ENCODE measurements at places on chromosomes 12 and 14. TPM values are rescaled to one million over a fixed set of nuclear protein-coding genes. Genes with fewer than 3 reads are reported as not detected.
A peak's percentile ranks its signal among the peaks of the same experiment; 100 is the strongest.

ZDHHC22 gene
- total RNA-seq, result 0.49 TPM

CHGA gene
- total RNA-seq, result 3.9 TPM

TAS2R42 gene
- not detected for total RNA-seq

RNASE12 gene
- total RNA-seq, result not detected

AKAP5 gene
- 0.81 TPM for total RNA-seq

GOLGA5 gene
- total RNA-seq, result 31.8 TPM

- H3K27me3 ChIP-seq, result no peaks in the 10 kb centered on the region
- no peak for DNase-seq
- H3K4me1 ChIP-seq, result no peaks in the 10 kb centered on the region
- H3K27ac ChIP-seq, result no peak overlapping the region
- no peaks in the 10 kb centered on the region for H3K36me3 ChIP-seq
These were observed 448.5 kb downstream of the PDZRN4 start for GRCh38 chr12:41636653-41637052.

DNA sequence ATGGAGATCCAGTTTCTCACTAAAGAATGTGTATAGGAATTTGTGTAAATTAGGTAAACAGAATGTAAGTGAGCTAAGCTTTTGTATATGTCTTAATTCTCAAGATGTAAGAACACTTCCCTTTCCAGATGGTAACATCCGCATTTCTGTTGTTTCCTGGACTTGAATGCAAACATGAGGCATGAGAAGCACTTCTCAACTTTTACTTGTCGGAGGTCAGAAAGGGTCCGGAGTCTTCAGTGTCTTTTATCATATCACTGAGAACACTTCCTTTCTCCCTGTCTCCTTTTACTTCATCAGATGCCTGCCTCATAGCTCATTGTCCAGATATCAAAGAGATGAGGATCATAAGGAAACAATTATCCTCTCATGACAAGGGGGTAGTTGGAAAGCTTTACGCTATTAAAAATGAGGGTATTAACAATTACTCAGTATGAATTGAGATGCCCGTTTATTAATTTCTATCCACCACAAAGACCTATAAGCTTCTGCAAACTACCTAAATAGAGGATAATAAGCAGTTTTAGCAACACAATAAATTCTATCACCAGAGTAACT is 214.1 kb upstream of the FLRT2 start:
- no peak for DNase-seq

DNA sequence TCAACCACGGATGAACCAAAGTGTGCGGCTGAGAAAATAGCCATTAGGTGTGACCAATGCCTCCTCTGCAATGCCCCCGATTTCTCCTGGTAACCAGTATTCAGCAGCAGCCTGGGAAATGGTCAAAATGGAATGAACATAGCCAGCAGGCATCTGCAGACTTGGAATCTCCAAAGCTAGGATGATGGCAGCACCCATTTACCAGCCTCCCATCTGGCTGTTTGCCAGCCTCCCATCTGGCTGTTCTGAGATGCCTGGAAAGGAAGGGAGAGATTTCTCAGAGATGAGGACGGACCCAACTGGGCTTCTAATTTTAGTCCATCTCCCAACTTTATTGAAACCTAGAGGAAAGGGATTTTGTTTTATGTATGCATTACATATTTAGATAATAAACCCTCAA is 16.2 kb downstream of the CLMN start:
- DNase-seq, result no peak
- no peak overlapping the region for H3K4me3 ChIP-seq
- no peaks in the 10 kb centered on the region for H3K27me3 ChIP-seq
- no peaks in the 10 kb centered on the region for H3K4me1 ChIP-seq
- H3K27ac ChIP-seq, result no peak overlapping the region

- no peak overlapping the region for H3K27ac ChIP-seq
- no peak for DNase-seq
- H3K4me1 ChIP-seq, result peaks cover 13% of the 10 kb centered on the region
- no peaks in the 10 kb centered on the region for H3K36me3 ChIP-seq
These were observed 258.5 kb upstream of the E2F7 start for GRCh38 chr12:77323788-77324415.

DNA sequence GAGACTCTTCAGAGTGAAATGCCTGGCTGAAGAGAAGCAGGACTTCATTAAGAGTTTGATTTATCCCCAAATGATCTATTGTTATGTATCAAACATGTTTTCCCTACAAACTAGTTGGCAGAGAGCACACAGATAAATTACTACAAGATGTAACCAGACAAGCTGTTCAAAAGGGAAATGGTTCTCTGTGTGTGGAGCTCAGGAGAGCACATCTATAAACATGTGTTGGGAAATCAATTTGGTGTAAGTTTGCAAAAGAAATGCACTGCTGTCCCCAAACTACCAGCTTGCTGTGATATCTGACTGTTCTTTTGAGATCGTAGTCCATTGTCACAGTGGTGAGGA is 159.2 kb downstream of the PAH start:
- no peaks in the 10 kb centered on the region for H3K27me3 ChIP-seq
- H3K4me3 ChIP-seq, result no peak overlapping the region
- no peaks in the 10 kb centered on the region for H3K4me1 ChIP-seq
- no peak for DNase-seq

DNA sequence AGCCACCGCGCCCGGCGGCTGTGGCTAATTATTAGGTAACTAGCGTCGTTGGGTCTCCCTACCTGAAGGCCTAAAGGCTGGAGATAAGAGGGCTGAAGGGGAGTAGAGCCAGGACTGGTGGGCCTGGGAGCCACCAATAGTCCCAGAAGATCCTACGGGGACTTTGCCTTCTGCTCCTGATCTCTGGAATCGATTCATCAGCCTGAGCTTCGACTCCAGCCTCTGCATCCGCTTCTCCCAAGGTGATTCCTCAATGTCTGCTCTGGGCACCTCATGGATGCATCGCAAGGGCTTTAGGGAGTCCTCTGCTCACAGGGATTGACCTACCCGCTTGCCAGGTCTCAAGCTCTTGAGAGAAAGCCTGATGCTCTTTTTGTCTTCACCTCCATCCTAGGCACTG is 14.7 kb upstream of the KDM2B start:
- peaks cover 8% of the 10 kb centered on the region for H3K4me1 ChIP-seq
- no peaks in the 10 kb centered on the region for H3K27me3 ChIP-seq
- H3K36me3 ChIP-seq, result no peaks in the 10 kb centered on the region
- H3K4me3 ChIP-seq, result no peak overlapping the region
- no peak for DNase-seq

DNA sequence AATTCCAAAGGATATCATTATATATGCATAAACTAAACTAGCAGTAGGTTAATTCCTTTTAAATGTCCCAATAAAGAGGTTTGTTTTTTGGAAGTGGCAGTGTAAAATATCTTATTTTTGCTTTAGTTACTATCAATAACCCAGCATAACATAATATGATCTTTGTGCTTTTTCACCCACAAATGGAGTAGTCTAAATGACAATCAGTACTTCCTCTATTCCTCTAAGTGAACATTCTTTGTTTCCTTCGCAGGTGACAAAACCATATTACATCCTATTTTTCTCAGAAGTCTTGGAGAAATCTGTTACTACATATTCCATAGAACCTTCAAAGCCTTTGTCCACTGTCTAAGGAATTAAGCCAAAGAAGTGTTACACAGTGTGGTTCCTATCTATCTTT is 62.5 kb downstream of the MED13L start:
- no peaks in the 10 kb centered on the region for H3K4me1 ChIP-seq
- H3K27me3 ChIP-seq, result no peaks in the 10 kb centered on the region
- H3K4me3 ChIP-seq, result no peak overlapping the region
- H3K27ac ChIP-seq, result no peak overlapping the region
- no peak for DNase-seq

- DNase-seq, result no peak
- H3K4me1 ChIP-seq, result no peaks in the 10 kb centered on the region
- H3K4me3 ChIP-seq, result no peak overlapping the region
- no peaks in the 10 kb centered on the region for H3K27me3 ChIP-seq
- no peaks in the 10 kb centered on the region for H3K36me3 ChIP-seq
- H3K27ac ChIP-seq, result no peak overlapping the region
These were observed 247.1 kb downstream of the RPS29 start for GRCh38 chr14:49339130-49339529.

GRCh38 chr12:6639151-6639801 is 3.5 kb upstream of the LPAR5 start:
- H3K36me3 ChIP-seq, result no peaks in the 10 kb centered on the region
- DNase-seq, result no peak
- H3K27ac ChIP-seq, result no peak overlapping the region
- no peaks in the 10 kb centered on the region for H3K27me3 ChIP-seq

DNA sequence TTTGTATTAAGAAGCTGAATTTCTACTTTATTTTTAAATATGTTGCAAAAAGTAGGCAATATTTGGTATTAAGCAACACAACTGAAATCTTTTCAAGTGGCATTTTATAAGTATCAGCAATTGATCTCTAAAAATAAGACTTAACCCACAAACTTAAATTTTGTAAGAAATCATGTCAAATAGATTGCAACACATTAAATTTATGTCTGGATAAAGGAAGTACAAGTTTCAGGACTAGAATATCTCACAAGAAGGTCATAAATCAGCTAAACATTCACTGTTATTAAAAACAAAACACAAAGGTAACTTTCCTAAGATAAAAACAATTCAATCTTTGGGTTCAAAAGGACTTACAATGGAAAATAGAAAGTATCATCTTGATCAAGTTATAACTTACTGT is 32.8 kb downstream of the CPNE8 start:
- no peak overlapping the region for H3K4me3 ChIP-seq
- no peaks in the 10 kb centered on the region for H3K36me3 ChIP-seq
- no peak for DNase-seq
- no peaks in the 10 kb centered on the region for H3K27me3 ChIP-seq
- no peak overlapping the region for H3K27ac ChIP-seq

DNA sequence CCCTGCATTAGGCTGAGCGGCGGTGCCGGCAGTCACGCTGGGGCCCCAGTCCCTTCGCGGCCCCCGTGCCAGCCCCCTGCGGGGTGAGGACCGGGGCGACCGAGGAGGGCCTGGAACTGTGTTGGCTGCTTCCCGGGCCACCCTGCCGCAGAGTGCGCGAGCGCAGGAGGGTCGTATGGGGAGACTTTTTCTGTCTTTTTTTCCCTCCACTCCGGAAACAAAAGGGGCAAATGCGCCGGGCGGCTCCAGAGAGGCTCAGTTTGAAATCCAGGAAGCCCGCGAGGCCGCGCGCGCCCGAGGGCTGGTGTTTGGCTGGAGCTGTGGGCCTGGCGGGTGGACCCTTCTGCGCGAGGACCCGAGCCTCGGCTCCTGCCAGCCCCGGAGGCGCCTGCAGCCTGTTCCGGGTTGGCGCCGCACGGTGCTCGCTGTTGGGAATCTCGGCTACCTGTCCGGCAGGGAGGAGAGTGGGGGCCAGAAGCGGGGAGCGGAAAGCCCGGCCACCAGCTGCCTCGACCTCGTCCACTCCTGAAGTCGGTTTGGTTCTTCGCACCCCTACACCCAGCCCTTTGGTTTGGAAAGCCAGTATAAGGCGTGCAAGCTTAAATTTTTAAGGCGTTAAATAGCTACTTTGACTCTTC is 638 bp downstream of the PLEKHG3 start:
- H3K36me3 ChIP-seq, result no peaks in the 10 kb centered on the region
- H3K4me3 ChIP-seq, result peak overlapping the region; percentile 81
- H3K4me1 ChIP-seq, result peaks cover 58% of the 10 kb centered on the region
- peak; percentile 72 for DNase-seq

- no peaks in the 10 kb centered on the region for H3K4me1 ChIP-seq
- no peak for DNase-seq
- no peaks in the 10 kb centered on the region for H3K27me3 ChIP-seq
- H3K36me3 ChIP-seq, result no peaks in the 10 kb centered on the region
- H3K4me3 ChIP-seq, result no peak overlapping the region
These were observed 10.5 kb downstream of the RNASE10 start for GRCh38 chr14:20515846-20516245.

DNA sequence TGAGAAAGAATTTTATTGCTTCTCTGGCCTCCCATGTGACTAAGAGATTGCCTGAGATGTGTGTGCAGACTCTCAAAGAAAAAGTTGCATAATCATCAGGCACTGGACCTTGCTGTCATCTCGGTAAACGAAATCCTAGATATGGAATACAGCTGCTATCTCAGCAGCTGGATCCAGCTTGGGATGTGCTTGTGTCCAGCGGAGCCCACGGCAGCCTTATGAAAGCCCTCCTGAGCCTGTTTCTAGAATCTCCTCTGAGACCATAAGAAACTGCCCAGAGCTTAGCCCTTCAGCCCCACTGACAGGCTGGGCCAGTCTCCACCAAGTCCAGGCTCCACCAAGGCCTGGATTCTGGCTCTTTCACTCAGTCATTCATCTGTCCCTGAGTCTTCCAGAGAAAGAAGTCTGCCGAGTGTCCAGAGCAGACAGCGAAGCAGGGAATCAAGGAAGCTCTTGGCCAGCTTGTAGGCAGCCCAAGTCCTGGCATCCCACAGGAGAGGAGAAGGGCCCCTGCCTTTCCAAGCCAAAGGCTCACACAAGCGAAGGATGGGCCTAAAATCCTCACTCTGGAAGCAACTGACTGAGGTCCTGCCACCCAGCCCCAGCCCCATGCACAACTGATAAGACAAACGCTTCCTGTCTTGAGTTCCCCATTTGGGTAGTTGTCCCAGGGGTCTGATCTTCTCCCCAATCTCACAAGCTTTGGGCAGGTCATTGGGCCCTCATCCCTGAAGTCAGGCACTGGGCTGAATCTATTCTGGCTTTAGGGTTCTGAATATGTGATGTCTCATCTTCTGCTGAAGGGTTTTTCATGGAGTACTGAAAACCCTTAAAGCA is 97.8 kb downstream of the SEC23A start:
- H3K4me3 ChIP-seq, result no peak overlapping the region
- no peaks in the 10 kb centered on the region for H3K36me3 ChIP-seq
- no peaks in the 10 kb centered on the region for H3K4me1 ChIP-seq
- peak; percentile 76 for DNase-seq

GRCh38 chr12:24586293-24586692 is 362.6 kb downstream of the BCAT1 start:
- H3K27me3 ChIP-seq, result no peaks in the 10 kb centered on the region
- no peaks in the 10 kb centered on the region for H3K4me1 ChIP-seq
- no peaks in the 10 kb centered on the region for H3K36me3 ChIP-seq
- no peak overlapping the region for H3K4me3 ChIP-seq

DNA sequence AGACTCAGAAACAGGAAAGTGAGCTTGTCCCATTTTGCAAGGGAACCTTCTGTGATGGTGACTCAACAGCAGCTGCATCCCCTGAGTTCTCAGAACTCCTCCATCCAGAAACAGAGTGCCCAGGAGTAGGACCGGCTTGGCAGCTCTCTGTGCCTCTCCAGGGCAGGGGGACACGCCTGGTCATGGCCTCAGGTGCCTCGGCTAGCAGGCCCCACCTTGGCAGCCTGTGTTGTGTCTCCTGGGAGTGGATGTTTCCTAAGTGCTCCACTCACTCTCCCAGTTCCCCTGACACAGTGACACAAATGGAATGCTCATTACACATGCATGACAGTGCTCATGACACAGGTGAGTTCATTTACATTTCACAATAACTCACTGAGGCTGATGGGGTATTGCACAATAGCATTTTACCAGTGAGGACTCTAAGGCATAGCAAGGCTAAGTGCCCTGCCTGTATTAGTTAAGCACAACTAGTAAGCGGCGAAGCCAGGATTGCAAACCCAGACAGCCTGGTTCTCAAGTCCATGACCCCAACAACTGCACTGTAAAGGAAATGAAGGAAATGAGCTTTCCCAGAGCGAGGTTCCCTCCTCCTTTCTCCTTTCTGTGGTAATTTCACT is 47.4 kb downstream of the CALM1 start:
- H3K27ac ChIP-seq, result no peak overlapping the region
- H3K4me1 ChIP-seq, result no peaks in the 10 kb centered on the region
- H3K36me3 ChIP-seq, result no peaks in the 10 kb centered on the region
- no peak overlapping the region for H3K4me3 ChIP-seq
